Sciatic nerve (tissue), 2 donors: ENCODE measurements at places on chromosomes 4 and X.

- no peak for DNase-seq
Observed at GRCh38 chr4:16238327-16238726, 12.1 kb upstream of the TAPT1 start.

GRCh38 chr4:18051281-18051680 is 29.7 kb upstream of the LCORL start:
- DNase-seq: no peak

GRCh38 chr4:2412885-2413716 is 5.3 kb downstream of the ZFYVE28 start:
- peak; percentile 74 for DNase-seq

DNA sequence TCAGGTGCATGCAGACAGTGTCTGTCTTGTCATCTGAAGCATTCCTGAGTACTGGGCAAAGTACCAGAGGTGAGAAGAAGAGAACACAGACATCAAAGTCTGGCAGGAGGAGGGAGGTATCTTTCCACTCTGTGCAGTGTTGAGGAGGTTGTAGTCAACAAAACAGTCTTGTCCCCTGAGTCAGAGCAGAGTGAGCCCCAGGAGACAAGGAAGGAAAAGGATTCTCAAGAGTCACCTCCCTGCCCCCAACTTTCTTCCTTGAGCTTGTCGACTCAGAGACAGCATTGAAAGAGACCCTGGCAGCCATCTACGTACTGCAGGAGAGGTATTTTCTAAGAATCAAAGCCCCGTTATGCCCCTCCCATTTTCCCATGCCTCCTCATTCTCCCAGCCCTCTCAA is 4.4 kb upstream of the SRPX start:
- DNase-seq: no peak

DNA sequence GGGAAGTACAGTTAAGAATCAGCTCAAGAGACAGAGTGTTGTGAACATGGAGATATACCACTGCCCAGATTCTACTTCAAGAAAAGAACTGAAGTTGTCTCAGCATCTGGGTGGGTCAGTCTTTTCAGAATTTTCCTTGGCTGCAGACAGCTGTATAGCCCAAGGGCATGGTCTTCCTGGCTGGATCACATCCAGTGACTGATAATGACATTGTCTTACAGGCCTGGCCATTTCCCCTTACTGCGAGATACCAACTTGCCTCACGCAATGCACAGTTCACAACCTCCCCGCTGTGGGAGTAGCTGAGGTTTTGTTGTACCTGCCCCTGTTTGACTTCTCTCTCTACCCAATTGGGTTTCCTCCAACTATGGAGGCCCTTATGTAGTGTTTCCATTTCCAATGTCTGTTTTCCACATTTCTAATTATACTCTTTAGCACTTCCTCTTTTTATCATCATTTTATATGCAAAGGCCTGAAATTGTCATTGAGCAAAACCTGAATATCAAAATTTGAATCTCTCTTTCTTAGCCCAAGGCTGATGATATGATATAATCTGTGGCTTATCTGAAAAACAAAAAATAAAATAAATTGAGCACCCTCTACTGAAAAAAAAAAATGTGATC is 209.1 kb downstream of the NAF1 start:
- no peak for DNase-seq

- no peak for DNase-seq
Observed at GRCh38 chr4:138953961-138954371, 61.6 kb upstream of the NOCT start.

GRCh38 chr4:101010987-101011386 is 336.3 kb downstream of the PPP3CA start:
- no peak for DNase-seq

DNA sequence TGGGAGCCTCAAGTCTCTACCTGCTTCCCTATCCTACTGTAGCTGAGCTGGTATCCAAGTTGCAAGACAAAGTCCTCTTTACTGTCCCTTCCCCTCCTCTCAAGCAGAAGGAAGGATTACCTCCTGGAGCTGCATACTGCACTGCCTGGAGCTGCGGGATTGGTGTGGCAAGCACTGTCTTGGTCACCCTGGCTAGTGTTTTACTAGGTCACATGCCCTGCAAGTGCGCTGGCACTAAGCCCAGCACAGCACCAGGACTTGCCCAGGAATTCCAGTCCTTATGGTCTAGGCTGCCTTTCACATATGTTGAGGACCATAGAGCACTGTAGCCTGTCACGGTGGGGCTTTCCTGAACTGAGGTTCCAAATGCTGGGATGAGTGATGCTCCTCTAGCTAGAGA is 227.3 kb upstream of the ZC4H2 start:
- no peak for DNase-seq

- DNase-seq: no peak
Observed at GRCh38 chrX:47748576-47748975, 88.1 kb upstream of the ZNF81 start.

DNA sequence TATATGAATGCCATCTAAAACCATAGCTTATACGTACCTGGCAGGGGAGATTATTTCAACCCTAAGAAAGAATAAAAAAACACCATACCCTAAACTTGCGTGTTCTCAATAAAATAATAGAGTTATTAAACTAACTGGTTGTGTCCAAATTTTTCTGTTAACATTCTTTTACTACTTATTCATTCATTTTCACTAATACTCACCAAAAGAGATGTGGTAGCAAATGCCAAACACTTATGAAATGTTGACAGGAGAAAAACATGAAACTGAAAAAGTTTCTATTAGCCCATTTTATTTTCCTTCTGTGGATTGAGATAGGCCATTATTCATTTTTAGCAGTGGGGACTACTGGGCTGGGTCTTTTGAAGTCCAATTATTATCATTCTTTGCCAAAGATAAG is 102.0 kb downstream of the TSPAN5 start:
- DNase-seq: no peak

DNA sequence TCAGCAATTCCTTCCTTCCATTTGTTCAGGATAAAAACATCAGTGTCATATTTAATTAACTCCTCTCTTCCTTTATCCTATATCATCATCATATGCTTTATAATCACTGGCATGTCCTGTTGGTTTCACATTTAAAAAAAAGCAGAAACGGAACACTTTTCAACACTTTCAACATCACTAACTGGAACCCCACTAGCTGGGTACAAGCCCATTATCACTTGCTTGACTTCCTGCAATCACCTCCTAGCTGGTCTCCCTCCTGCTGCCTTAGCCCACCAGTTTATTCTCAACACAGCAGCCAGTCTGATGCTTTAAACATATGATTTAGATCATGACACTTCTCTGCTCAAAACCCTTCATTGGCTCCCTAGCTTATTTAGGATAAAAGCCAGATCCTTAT is 116.4 kb upstream of the LSM6 start:
- no peak for DNase-seq

DNA sequence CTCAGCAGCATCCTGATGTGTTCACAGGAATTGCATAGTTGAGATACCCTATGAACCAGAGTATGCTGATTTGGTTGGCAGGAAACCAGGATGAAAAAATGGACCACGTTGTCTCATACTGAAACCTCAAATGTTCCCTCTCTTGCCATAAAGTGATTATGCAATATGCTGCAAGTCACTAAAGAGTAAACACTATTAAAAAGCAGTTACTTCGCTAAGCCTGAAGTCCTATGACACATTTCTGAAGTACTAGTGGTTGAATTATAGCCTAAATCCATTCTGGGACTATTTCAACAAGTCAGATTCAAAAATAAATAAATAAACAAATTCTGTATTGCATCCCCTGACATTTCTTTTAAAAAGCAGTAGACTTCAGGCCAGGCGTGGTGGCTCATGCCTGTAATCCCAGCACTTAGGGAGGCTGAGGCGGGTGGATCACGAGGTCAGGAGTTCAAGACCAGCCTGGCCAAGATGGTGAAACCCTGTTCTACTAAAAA is 106.0 kb upstream of the NAP1L5 start:
- DNase-seq: no peak

- DNase-seq: no peak
Observed at GRCh38 chr4:33390976-33391375, 2670.8 kb downstream of the PCDH7 start.

DNA sequence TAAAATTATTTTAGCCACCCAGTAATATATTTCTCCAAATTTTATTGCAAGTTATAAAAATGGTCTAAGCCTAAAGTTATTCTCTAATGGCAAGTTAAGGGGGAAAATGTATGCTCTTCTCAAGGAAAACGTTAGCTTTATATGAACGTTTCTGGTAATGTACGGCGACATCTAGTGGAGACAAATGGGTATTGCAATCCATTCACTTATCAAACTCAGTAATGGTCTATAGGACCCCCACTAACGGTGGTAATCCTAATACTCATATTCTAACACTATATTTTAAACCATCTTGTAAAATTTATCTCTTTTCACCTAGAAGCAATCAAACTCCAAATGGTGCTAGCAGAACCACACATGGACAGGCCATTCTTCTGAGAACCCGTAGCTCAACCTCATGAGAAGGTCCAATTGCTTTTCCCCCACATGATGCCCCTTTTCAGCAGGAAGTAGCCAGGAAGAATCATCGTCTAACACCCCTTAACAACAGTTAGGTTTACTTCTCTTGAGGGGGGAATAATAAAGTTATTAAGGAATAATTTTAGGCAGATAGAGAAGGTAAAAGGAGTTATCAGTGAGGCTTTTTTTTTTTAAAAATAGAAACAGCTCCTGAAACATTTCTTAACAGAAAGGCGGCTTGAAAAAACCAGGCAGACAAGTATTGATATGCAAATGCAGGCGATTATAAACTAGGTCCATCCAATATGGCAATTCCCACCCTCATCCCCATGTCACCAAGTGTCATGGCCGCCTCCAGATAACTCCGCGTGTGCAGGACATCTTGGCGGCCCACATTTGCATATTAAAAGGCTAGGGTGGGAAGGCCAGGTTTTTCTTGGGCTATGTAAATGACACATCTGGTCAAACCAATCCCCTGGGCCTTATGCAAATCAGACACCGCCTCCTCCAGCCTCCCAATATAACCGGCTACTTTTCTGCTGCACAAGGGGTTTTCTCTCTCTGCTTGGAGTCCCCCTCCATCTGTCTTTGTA is 35.0 kb downstream of the NUDT11 start:
- no peak for DNase-seq

DNA sequence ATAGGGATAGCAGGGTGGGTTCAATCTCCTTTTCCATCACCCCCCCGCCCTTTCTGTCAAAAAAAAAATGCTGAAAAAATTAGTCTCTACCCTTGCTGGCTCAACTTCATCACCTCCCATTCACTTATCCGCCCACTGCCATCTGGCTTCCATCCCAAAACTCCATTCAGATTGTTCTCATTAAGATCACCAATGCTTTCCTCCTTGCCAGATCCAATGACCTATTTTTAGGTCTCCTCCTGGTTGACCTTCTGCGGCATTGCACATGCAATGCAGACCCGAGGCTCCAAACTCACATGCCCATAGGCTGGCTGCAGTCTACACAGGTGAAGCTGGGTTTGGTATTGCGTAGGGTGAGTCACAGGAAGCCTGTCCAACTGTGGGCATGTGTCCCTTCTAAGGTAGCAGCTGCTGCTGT is 21.1 kb upstream of the STIM2 start:
- no peak for DNase-seq

- no peak for DNase-seq
Observed at GRCh38 chrX:15274946-15275345, 5.1 kb upstream of the ASB9 start.

- no peak for DNase-seq
Observed at GRCh38 chrX:16628946-16629595, 20.9 kb upstream of the S100G start.

- DNase-seq: no peak
Observed at GRCh38 chrX:87664381-87664780, 146.8 kb downstream of the KLHL4 start.

GRCh38 chrX:50609796-50610195 is 139.2 kb upstream of the DGKK start:
- no peak for DNase-seq

DNA sequence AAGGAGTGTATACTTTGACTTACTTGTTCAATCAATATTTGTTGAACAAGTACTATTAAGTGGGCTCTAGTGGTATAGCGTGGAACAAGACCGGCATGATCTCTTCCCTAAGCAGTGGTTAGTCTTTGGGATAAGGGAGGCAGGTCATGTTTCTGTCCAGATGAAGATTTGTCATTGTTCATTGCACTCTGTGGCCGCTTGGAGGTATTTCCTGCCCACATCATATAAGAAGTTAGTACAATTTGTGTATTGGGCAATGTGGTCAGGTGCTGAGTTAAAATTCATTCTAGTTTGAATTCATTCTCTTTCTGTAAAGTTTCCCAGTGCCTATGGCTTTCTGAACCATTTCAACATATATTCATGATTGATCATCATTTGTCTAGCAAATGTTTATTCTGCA is 101.1 kb upstream of the SHISA3 start:
- no peak for DNase-seq

DNA sequence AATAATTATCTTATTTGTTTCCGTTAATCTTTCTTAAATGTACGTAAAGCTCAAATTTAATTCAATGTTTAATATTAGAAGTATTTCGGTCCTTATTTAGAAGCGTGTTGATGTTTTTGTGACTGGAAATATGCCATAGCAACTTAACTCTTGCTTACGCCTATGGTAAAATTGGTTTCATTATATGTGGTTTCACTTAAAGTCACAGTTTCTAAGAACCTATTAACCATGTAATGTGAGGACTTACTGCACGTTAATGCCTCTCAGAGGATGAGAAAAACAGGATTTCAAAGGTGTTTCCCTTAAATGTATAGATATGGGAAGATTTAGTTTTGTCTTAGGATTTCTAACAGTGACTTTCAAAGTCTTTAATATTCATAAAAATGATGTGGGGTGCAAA is 206.4 kb upstream of the IL15 start:
- DNase-seq: no peak

DNA sequence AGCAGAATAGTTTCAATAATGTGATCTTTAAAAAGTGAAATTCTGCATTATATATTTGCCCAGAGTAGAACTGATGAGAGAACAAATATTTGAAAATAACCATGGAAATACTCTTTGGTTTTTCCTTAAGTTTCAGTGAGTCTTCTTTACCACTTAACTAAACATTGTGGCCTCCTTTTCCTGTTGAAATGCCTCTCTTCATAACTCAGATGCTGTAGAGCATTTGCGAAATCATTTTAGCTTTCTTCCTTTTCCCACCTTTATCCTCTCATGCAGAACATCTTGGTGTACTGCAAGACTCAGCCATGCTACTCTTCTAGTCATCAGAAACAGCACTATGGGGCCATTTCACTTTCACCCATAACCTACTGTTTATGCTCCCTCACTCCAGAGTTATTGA is 48.2 kb downstream of the CASK start:
- no peak for DNase-seq

GRCh38 chr4:138977524-138977923 is 38.1 kb upstream of the NOCT start:
- DNase-seq: no peak

DNA sequence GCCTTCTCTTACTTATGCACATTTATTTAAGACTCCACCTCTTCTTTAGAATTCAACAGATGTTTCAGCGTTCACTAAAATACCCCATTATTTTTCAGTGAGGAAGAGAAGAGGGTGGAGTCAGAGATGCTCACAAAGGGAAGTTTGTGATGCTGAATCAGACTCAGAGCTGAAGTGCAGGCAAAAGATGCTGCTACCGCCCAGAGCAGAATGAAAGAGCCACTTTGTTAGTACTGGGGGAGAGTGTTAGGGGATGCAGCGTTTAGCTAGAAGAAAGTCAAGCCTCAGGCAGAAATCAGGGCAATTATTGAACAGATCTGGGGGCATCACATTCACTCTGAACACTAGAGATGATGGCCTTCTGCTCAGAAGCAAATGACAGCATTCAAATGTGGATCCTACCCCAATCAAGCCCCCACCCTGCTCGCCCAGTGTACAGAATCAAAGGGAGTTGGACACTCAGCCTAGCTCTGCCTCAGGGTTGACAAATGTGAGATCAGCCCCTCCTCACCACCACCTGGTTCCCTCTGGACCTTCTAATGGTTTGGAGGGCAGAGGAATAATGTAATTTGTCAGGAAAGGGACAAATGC is 138.3 kb downstream of the UNC5C start:
- DNase-seq: no peak

- DNase-seq: peak; percentile 54
Observed at GRCh38 chrX:100980608-100981497, 11.3 kb downstream of the ARL13A start.
